Daoy (cell line): ENCODE measurements at places on chromosomes 4 and X.
A peak's percentile ranks its signal among the peaks of the same experiment; 100 is the strongest.

- peak; percentile 4 for DNase-seq
These were observed 104.6 kb downstream of the NBDY start for GRCh38 chrX:56833626-56834025.

- no peak for DNase-seq
These were observed 1040.7 kb downstream of the RAPGEF2 start for GRCh38 chr4:160143574-160143973.

GRCh38 chrX:69178592-69178991 is 13.3 kb upstream of the PJA1 start:
- no peak for DNase-seq

GRCh38 chr4:83019794-83020494 is 9.3 kb upstream of the LIN54 start:
- no peak for DNase-seq

- no peak for DNase-seq
These were observed 101.6 kb upstream of the JADE1 start for GRCh38 chr4:128707864-128708263.

- peak; percentile 70 for DNase-seq
These were observed 200.4 kb downstream of the PTTG2 start for GRCh38 chr4:38160487-38161207.

- DNase-seq: no peak
These were observed 419.5 kb upstream of the ATOH1 start for GRCh38 chr4:93409035-93409434.

GRCh38 chr4:142840516-142841123 is 5.5 kb downstream of the INPP4B start:
- DNase-seq: no peak

- no peak for DNase-seq
These were observed 34.8 kb upstream of the GPR78 start for GRCh38 chr4:8545439-8545765.

GRCh38 chrX:8304668-8305067 is 133.6 kb upstream of the VCX2 start:
- no peak for DNase-seq

DNA sequence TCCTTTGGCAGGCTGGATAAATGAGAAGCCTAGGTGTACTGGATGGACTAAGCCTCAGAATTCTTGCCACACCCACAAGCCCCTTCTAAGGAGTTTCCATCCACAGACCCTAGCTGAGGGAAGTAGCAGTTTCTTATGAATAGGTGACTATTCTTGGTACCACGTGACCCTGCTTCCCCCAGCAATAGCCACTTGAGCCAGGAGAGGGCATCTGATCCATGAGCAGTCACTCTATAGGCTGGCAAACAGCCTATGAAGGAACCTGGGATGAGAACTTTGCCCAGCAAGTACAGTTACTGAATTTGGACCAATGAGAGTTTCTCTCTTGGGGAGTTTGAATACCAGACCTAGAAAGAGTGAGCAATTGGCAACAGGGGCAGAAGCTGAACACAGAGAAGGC is 84.0 kb downstream of the RTL9 start:
- peak; percentile 34 for DNase-seq

DNA sequence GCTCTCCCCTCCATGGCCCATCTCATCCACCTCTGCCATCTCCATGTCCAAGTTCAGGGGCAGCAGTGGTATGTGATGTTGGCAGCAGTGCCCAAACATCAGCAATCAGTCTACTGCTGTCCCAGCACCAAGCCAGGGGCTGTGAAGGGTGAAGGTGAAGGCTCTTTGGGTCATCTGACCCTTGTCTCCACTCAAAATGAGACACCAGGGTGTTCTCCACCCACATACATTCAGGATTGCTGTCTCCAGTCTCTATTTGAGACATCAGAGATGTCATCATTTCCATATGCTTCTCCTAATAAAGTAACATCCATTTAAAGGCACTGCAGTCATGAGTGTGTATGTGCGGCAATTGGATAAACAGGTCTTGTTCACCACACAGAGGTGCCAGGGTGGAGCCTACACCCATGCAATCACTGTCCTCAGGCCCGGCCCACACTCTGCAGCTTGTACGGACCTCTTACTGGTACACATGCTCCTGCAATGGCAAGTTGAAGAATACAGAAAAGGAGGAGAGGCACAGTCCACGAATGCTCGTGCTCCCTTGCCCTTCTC is 22.2 kb downstream of the MAML3 start:
- no peak for DNase-seq

- peak; percentile 25 for DNase-seq
These were observed 10.4 kb downstream of the SLC9B1 start for GRCh38 chr4:103008875-103009729.

DNA sequence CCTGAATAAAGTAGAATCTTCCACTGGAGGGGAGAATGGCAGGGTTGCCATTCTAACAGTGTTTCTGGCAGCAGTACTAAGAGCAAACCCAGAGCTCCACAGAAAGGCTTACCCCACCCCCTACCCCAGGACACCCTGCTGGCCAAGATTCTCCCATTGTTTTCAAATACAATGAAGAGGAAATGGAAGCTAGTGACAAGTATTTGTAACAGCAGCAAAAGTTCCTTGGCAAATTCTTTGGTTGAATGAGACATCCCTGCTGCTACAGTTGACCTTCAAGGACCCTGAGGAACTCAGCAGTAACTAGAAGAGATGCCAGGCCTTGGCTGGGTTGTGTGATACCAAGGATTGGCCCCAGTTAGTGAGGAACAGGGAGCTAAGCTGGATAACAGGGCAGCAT is 124.2 kb upstream of the DGKK start:
- no peak for DNase-seq

GRCh38 chr4:180099957-180100356 is 2143.2 kb upstream of the TENM3 start:
- DNase-seq: no peak

DNA sequence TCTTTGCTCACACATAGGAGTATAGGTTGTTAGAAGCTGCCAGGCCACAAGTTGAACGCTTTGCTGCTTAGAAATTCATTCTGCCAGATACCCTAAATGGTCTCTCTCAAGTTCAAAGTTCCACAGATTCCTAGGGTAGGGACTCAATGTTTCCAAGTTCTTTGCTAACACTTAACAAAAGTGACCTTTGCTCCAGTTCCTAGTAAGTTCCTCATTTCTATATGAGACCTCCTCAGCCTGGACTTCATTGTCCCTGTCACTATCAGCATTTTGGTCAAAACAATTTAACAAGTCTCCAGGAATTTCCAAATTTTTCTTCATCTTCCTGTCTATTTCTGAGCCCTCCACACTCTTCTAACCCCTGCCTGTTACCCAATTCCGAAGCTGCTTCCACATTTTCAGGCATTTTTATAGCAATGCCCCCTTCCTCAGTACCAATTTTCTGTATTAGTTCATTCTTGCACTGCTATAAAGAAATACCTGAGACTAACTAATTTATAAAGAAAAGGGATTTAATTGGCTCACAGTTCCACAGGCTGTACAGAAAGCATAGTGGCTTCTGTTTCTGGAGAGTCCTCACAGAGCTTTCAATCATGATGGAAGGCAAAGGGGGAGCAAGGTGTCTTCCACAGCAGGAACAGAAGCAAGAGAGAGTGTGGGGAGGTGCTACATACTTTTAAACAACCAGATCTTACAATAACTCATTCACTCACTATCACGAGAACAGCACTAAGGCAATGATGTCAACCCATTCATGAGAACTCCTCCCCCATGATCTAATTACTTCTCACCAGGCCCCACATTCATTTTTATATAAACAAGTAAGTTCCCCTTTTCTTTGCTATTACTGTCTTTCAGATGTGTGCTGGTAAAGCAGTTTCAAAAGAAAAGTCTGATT is 11.5 kb upstream of the TLR1 start:
- DNase-seq: peak; percentile 47

DNA sequence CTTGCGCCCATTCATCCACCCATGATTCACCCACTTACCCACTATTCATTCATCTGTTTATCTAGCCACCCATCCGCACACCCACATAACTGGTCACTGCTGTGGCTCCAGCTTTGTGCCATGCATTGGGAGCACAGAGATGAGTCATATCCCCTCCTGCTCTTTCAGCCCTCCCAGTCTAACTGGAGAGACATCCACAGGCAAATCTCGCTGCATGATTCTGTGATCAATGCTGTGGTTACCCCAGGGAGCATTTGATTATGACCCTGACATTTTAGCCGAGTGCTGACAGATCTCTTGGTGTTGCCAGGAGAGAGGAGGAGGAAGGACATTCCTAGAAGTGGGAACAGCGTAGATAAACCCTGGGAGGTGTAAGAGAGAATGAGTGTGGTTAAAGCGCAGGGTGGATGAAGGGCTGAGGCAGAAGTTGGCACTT is 10.4 kb upstream of the PORCN start:
- peak; percentile 92 for DNase-seq

- no peak for DNase-seq
These were observed 92.9 kb upstream of the TLL1 start for GRCh38 chr4:165779950-165780670.

- peak; percentile 1 for DNase-seq
These were observed 68.4 kb upstream of the MID1IP1 start for GRCh38 chrX:38732866-38733265.

DNA sequence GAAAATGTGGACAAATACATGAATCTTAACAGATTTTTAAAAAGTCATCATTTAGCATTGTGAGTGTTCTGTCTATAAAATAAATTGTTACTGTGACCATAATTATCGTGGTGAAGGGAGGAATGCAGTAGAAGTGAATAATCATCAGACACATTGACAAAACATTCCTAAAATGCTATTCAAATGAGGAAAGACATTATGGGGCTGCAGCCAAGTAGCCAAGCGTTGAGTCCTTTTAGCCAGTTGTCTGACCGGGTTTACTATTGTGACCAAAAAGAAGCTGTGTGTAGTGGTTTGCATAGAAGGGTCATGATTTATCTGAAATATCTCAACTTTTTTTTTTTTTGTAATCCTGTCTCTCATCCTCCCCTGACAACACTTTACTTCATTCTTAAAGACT is 19.5 kb downstream of the WWC2 start:
- peak; percentile 64 for DNase-seq

DNA sequence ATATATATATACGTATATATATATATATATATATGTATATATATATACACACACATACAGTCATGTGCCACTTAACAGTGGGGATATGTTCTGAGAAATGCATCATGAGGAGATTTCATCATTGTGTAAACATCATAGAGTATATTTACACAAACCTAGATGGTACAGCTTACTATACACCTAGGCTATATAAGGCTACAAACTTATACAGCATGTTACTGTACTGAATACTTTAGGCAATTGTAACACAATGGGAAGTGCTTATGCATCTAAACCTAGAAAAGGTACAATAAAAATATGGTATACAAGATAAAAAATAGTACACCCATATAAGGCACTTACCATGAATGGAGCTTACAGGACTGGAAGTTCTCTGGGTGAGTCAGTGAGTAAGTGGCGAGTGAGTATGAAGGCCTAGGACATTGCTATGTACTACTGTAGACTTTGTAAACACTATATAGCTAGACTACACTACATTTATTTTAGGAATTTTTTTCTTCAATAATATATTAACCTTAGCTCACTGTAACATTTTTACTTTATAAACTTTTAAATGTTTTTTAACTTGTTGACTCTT is 13.2 kb upstream of the CCSER1 start:
- no peak for DNase-seq

DNA sequence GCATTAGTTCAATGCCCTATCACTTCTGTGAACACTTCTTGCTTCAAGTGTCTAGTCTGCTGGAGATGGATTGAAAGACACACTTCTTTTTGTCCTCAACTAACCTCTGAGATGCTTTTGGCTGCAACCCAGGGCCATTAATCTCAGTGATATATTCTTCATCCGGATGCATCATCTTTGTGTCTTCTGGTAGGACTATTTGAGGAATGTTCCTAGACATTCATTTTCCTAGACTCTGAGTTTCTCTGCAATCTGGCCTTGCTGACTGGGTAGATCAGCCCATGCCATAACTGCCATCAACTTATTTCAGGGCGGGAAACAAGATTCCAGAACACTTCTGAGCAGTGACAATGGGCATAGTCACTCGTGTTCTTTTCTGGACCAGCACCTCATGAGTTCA is 329.4 kb downstream of the PDGFC start:
- DNase-seq: no peak

GRCh38 chrX:50723006-50723405 is 91.0 kb downstream of the SHROOM4 start:
- DNase-seq: no peak

DNA sequence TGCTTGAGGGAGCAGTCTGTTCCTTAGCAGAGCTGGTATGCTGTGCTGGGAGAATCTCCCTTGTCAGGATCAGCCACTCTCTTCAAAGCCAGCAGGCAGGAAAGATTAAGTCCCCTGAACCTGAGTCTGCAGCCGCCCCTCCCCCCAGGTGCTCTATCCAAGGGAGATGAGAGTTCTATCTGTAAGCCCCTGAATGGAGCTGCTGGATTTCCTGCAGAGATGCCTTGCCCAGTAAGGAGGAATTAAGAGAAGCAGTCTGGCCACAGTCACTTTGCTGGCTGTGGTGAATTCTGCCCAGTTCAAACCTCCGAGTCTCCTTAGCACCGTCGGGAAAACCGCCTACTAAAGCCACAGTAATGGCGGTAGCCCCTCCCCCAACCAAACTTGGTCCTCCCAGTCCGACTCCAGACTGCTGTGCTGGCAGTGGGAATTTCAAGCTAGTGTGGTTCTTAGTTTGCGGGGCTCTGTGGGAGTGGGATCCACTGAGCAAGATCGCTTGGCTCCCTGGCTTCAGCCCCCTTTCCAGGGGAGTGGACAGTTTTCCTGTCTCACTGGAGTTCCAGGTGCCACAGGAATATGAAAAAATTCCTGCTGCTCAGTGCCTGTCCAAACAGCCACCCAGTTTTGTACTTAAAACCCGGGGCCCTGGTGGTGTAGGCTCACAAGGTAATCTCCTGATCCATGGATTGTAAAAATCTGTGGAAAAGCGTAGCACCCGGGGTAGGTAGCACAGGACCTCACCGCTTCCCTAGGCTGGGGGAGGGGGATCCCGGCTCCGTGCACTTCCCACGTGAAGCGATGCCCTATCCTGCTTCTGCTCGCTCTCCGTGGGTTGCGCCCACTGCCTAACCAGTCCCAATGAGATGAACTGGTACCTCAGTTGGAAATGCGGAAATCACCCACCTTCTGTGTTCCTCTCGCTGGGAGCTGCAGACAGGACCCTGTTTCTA is 38.0 kb downstream of the RAB28 start:
- no peak for DNase-seq
